Fibroblast of lung (primary cell): ENCODE measurements at places on chromosomes 16 and 17. TPM values are rescaled to one million over a fixed set of nuclear protein-coding genes. Genes with fewer than 3 reads are reported as not detected.

Gene TNP2
- polyA plus RNA-seq, result not detected in 2 replicates

Gene TNFSF12
- polyA plus RNA-seq, result 34.4 and 35.9 TPM in 2 replicates

Gene TMEM220
- polyA plus RNA-seq, result 2.8 and 4.1 TPM in 2 replicates

Gene CACNA1G
- polyA plus RNA-seq, result 0.08 and 0.09 TPM in 2 replicates

DNA sequence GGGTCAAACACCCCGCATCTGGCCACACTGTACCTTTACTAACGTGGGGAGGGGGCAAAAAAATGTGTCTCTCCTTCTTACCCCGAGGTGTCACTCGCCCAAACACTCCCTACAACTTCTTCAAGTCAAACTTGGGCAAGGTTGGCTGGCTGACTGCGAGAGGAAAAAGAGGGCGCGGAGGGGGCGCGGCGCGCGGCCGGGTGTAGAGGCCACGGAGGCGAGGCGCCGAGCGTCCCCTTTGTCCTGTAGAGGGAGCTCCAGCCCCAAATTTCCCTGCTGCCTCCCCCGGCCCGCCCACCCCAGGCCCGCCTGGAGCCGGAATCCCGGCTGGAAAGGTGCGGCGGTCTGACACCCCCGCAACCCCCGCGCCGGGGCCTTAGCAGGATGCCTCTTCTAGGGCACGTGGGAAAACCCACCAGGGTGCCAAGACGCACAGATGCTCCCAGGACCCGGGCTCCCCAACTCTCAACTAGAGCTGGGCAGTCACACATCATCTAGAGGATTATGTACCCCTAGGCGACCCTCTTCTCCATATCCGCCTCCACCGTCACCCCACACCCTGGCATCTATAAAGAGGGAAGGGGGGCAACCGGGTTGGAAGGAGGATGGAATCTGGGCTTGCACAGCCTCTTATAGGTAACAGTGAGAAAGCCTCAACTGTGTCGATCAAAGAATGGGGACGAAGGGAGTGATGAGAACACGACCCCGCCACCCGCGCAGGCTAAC is 4.2 kb downstream of the IRX3 start:
- no peak for DNase-seq

DNA sequence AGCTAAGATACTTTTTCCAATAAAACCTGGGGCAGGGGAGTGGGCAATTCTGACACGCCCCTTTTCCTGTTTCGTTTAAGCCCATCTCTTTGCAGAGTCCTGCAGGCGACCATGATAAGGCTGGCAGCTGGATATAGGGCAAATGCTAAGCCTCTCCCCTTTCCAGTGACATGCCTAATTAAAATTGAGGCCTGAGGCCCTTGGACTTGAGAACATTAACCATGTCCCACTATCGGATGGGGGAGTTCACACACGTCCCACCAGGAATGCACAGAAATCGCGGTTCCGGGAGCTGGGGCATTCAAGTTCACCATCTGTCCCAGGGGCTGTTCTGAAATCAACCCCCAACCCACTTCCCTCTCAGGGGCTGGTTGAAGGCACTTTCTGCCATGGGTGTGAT is 109.2 kb upstream of the FOXF1 start:
- DNase-seq, result no peak

- no peak for DNase-seq
Measured at GRCh38 chr17:4836221-4836620, 3.1 kb downstream of the MINK1 start.

DNA sequence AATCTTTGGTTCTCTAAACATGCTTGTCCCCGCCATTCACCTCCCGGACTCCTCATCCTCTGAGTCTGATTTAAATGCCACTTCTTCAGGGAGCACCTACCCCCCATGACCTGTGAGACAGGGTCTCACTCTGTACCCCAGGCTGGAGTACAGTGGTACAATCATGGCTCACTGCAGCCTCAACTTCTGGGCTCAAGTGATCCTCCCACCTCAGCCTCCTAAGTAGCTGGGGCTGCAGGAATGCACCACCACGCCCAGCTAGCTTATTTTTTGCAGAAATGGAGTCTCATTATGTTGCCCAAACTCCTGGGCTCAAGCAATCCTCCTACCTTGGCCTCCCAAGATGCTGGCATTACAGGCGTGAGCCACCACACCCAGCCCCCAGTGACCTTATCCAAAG is 12.8 kb upstream of the CPSF4L start:
- no peak for DNase-seq

GRCh38 chr17:37564252-37564651 is 45.0 kb downstream of the SYNRG start:
- no peak for DNase-seq
